Muscle of leg (tissue), 16 donors: ENCODE measurements at places on chromosomes 7 and 10.

DNA sequence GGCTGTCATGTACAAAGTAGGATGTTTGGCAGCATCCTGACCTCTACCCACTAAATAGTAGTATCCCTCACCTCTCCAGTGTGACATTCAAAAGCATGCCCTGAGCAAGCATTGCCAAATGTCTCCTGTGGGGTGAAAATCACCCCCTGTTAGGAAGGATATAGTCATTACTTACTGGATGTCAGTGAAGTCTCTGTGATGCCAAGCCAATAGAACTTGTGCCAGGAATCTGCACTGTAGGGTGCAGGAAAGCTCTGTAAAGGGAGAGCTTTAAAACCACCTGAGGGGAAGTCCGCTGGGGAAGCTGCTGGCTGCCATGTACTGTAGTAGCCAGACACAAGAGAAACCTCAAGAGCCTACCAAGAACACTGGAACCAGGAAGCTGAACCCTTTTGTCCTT, 170.7 kb upstream of the DKK1 start:
- DNase-seq = no peak

DNA sequence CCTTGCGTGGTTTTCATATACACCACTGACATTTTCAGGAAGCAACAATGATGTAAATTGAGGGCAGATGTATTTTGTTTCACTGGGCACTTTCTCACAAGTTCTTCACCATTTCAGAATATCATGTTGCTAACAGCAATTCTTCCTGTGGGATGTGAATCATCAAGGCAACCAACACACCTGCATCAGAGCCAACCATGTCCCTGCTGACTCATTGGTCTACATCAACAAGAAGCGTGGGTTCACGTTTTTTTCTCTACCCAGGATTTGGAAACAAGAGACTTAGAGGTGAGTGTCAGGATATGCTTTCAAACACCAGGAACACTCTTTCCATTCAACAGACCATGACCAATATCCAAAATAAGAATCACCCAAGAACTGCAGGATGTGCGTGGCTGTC, 203.9 kb downstream of the TEX36 start:
- no peak for DNase-seq

DNA sequence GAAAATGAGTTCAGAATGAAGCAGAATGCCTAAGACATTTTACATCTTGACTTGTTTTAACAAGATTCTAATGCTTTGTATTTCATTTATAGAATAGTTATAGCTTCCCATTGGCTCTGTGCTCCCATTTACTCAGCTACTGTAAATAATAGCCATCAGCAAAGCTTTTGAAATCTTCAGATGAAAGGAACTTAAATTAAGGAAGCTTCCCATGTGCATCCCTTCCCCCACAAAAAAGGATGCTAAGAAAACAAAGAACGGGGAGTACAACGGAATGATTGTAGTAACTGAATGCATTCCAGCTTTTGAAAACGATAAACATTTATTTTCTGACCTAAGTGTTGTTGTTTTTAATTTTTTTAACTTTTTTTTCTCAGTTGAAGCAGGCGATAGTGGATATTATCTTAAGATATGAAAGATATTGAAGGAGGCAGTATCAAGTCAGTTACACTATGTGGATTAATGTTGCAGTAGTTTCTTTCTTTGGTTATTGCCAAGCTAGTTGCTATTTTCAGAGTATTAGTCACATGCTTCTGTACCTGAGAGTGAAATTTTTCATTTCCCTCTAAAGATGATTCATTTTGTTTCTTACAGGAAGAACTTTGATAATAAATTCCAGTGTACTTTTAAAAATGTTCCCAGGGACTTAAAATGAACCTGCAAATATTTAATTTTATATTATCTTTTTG, 129.2 kb downstream of the KCND2 start:
- DNase-seq = peak; percentile 39

GRCh38 chr7:19248115-19248514, 102.9 kb upstream of the FERD3L start:
- DNase-seq = no peak

GRCh38 chr10:121570315-121570714, 27.9 kb downstream of the FGFR2 start:
- DNase-seq = no peak

GRCh38 chr7:98119256-98119918, 12.7 kb downstream of the LMTK2 start:
- DNase-seq = no peak

- no peak for DNase-seq
These were observed 95.4 kb upstream of the SEMA3C start for GRCh38 chr7:81014266-81014665.

- DNase-seq = no peak
These were observed 57.2 kb downstream of the SLC16A12 start for GRCh38 chr10:89478085-89478738.

GRCh38 chr7:32285698-32286097, 204.5 kb downstream of the LSM5 start:
- DNase-seq = no peak

GRCh38 chr10:44178281-44178680, 206.6 kb downstream of the CXCL12 start:
- DNase-seq = no peak

- no peak for DNase-seq
These were observed 103.0 kb downstream of the SORCS3 start for GRCh38 chr10:104744052-104744451.

DNA sequence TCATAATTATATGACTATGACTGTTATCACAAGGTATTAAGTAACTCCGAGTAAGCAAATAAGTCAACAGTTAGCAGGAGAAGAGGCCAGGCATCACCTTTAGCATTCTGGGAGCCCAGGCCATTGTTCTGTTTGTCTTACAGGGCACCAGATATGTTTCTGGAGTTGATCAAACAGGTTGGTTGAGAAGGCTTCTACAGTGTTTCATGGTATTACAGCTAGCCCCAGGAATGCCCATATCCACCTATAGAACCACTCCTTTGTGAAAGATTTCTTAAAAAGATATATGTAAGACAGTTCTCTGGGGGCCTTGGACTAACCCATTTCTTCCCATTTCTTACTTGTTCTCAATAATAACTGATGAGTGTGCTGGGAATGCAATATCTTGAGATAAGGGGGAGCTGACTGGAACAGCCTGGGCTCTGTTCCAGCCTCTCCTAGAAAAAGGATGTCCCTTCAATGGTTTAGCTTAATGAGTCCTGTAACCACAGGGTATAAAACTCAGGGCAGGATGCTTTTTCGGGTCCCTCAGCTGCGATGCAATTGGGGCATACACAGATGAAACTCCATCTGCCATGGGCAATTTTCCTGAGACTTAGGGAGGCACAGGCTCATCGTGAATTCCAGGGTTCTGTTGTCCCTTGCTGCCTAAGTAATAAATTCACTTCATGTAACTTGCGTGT, 286.4 kb downstream of the BAMBI start:
- no peak for DNase-seq

GRCh38 chr7:55202150-55202913, 162.8 kb upstream of the LANCL2 start:
- no peak for DNase-seq

- no peak for DNase-seq
These were observed 480 bp downstream of the MNX1 start for GRCh38 chr7:157009778-157010587.

GRCh38 chr7:45665172-45665571, 91.0 kb downstream of the ADCY1 start:
- no peak for DNase-seq

GRCh38 chr10:126170371-126170770, 217.9 kb downstream of the ADAM12 start:
- no peak for DNase-seq

DNA sequence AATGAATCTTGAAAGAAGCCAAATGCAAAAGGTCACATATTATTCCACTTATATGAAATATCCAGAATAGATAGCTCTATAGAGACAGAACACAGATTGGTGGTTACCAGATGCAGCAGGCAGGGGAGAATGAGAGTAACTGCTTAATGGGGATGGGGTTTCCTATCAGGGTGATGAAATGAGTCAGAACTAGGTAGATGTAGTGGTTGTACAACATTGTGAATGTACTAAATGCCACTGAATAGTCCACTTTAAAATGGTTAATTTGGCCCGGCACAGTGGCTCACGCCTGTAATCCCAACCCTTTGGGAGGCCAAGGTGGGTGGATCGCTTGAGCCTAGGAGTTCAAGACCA, 9.4 kb upstream of the SLC25A28 start:
- no peak for DNase-seq

GRCh38 chr10:132918264-132918616, 24.1 kb downstream of the CFAP46 start:
- no peak for DNase-seq

DNA sequence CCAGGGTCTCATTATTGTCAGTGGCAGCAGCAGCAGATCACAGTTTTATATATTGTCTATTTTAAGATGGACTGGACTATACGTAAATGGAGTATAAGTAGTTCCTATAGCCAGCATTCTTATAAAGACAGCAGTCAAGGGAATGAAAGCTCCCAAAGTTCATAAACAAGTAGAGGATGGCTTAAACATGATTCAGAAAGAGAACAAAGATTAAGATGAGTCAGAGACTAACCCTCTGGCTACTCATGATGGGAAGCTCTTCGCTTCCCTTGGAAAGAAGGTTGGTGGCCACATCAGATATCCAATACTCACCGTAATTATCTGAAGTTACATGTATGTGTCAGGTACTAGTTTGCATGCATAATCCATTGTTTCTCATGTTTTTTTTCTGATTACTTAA, 277.0 kb downstream of the INHBA start:
- no peak for DNase-seq

DNA sequence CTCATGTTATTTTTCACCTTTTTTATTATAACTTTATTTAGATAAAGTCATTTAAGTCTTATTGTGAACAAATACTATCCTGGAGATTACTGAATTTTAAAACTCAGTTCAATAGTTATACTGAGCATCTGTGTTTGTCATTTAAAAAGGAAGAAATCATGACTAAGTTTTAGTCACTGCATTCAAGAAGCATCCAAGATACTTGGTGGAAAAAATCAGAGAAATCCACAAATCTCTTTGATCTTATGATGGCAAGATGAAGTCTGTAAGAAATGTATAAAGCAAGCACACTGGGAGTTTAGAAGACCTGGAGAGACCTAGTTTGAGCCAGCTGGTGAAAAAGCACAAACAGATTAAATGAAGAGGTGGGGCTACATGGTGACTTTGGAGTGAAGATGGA, 529.8 kb upstream of the IGFBP3 start:
- DNase-seq = peak; percentile 36

GRCh38 chr10:49592726-49593563, 17.2 kb upstream of the SLC18A3 start:
- peak; percentile 39 for DNase-seq
